Activated T-cell treated with anti-CD3 and anti-CD28 coated beads for 48 hours (primary cell): ENCODE measurements at places on chromosomes 11 and 22.

GRCh38 chr11:114131461-114131864, 72.0 kb downstream of the ZBTB16 start:
- no peak for DNase-seq

- DNase-seq = no peak
Measured at GRCh38 chr22:43889860-43890253, 2.0 kb downstream of the PNPLA5 start.

- peak; percentile 3 for DNase-seq
Measured at GRCh38 chr22:30695351-30695851, 727 bp downstream of the OSBP2 start.

DNA sequence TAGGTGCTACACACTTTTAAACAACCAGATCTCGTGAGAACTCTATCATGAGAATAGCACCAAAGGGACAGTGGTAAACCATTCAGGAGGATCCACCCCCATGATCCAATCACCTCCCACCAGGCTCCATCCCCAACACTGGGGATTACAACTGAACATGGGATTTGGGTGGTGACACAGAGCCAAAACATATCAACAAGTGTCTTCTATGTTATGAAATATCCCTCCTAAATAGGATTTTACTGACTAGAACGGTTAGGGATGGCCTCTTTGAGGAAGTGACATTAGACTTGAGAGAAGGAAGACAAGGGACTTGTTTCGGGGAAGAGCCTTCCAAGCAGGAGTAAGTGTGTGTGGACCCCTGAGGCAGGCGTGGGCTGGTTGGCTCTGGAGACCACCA, 11.9 kb upstream of the MRPL11 start:
- no peak for DNase-seq

GRCh38 chr11:69450064-69450856, 31.2 kb upstream of the LINC01488 start:
- no peak for DNase-seq

DNA sequence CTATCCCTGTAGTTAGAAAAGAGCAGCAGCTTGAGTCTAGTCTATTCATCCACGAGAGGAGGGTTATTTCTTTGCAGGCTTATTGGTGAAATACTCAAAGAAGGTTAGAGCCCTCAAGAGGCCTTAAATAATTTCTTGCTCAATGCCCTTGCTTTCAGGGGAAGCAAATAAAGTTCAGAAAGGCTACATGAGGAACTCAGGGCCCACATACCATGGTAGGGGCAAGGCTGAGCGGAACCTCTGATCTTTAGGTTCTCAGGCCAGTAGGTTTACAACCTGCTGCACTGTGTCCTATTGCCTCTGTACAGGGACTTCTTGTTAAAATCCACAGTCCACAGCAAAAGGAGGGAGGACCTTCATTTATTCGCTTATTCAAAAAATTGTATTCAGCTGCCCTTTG, 101.7 kb downstream of the ADAMTS15 start:
- DNase-seq = no peak

DNA sequence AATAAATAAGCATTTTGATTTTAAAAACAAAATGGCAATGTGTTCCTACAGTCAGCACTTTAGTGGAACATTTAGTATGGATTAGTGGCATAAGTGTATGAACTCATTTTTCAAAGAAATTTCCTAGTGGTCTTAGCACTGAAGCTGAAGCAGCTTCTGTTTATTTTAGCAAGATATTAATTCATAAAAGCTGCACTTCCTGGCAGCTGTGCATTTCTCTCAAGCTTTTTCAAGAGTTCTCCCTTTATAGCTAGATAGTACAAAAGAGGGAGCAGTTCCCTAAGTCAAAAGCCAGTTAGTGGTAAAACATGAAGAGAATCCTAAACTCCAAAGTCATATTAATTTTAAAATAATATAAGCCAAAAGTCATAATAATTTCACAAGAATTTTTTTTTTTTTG, 1036.0 kb upstream of the CCDC90B start:
- DNase-seq = no peak

DNA sequence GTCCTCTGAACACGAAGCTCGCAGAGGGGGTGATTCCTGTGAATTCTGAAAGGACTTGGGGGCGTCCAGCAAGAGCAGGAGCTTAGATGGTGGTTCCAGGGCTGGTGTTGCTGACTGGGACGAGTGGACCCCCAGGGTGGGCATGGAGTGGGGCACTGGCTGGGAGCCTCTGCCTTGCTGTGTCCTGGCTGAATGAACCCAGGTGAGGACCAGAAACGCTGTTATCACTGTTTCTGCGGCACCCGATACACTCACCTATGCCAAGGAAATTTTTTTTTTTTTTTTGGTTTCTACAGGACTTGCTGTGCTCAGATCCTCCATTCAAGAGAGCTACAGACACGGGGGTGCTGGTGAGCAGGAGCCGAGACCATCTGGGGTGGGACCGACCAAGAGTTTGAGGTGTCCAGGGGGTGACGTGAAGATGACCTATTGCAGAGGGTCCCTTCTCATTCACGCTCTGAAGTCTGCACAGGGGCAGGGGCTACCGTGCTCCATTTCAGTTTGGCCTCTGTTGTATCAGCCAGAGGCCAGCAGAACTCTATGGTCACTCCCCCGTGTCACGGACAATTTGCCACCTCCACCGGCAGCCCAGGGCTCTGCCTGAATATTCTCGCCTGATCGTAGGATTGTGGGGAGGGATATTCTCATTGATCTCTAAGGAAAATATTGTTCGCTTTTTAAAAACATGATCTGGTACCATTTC, 3.6 kb downstream of the SMIM38 start:
- no peak for DNase-seq

DNA sequence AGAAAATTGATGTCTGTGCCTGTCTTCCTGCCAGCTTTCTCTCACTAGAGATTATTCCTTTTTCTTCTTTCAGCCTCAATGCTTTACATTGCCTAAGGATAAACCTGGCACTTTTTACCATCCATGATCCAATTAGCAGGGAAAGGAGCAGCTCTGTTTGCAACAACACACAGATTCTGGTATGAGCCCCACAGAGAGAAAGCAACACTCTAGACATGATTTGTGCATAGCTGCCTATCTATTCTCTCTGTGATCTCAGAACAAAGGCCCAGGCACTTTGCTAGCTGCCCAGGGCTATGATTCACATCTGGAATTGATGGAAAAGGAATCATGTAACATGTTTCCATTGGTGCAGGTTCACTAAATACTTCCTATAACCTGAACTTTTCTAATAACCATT, 685.0 kb downstream of the ETS1 start:
- DNase-seq = no peak

DNA sequence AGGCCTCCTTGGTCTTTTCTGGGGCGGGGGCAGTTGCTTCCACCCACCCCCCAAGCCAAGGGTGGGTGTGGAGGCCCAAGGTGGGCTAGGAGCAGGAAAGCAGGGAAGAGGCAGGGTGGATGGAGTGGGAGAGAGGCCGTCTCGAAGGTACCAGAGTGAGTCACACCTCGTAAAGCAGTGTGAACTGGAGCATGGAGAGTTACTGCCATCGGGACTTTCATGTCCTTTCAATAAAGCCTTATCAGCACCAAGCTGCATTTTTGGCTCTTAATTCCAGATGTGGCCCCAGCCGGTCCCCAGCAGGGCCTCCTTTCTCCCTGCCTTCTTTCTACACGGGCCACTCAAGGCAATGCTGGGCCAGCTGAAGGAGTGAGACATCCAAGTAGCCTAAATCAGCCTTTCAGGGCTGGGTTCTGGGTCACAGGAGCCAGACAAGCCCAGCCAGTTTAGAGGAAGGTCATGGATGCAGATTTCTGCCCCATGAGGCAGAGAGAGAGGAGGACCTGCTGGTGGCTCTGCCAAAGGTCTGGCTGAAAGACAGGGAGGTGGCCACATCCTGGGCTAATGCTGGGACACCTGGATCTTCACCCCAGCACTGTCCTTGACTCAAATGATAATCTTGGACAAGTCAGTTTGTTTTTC, 59.0 kb upstream of the CD82 start:
- no peak for DNase-seq

DNA sequence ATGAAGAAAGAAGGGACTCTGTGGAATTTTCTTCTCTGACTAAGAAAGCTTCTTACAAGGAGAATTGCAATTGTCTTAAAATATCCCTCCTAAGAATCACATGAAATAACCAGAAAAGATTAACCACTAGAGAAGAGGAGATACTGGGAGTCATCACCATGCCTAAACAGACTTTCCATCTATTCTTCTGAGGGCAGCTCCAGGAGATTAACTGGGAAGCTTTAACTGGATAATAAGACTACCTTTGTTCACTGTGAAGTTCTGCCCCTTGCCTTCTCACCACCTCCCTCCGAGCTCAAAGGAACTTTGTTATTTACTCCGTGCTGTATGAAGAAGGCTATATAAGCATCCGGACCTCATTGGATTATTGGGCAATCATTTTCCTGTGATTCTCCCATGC, 24.5 kb upstream of the MMP7 start:
- DNase-seq = no peak

GRCh38 chr11:34178209-34178821, 72.9 kb downstream of the NAT10 start:
- no peak for DNase-seq

GRCh38 chr11:92397221-92397755, 172.7 kb downstream of the FAT3 start:
- no peak for DNase-seq

DNA sequence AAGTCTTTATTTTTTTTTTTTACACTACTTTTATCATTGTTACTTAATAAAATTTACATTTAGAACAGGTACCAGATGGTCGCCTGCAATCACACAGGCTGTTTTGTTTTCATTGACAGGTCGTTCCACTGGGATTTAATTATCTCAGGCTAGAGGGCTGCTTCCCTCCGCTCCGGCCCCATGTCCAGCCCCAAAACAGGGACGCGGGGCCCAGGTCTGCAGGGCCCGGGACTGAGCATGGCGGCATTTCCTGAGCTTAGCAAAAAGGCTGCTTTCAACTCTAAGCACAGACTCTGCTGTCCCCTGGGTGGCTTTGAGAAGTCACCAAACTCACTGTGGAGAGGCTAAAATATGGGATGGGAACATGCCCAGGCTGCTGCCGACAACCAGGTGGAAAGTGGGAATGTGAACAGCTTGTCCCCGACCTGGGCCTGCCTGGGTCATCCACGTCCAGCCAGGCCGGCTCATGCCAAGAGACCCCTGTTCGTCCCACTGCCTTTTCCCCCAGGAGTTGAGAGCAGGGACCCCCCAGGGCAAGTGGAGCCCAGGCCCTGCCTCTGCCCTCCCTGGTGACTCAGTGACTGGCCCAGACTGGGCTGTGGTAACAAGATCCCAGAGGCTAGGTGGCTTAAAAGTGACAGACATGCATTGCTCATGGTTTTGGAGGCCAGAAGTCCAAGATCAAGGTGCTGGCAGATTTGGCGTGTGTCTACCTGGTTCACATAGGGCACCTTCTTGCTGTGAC, 150.0 kb downstream of the SHANK2 start:
- no peak for DNase-seq

- no peak for DNase-seq
Measured at GRCh38 chr11:132448334-132448995, 1078.0 kb downstream of the NTM start.

GRCh38 chr11:68651208-68651984, 32.9 kb upstream of the GAL start:
- DNase-seq = no peak

GRCh38 chr11:73648571-73649046, 2.2 kb downstream of the PLEKHB1 start:
- no peak for DNase-seq

DNA sequence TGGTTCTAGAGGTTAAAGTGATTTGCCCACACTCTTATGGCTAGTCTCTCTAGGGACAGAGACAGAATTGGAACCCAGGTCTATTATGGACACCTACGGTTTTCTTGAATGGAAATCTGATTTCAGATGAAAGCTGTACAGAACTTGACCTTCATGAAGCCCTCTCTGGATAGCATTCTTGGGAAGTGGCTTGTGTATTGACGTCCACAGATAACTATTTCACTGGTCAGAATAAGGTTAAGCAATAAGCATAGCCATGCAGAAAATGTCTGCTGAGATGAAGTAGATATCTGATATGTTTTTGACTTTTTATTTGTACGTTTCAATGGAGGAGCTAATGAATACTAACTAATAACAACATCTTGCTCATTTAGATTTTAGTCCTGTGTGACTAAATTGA, 1.1 kb downstream of the TLCD5 start:
- no peak for DNase-seq

DNA sequence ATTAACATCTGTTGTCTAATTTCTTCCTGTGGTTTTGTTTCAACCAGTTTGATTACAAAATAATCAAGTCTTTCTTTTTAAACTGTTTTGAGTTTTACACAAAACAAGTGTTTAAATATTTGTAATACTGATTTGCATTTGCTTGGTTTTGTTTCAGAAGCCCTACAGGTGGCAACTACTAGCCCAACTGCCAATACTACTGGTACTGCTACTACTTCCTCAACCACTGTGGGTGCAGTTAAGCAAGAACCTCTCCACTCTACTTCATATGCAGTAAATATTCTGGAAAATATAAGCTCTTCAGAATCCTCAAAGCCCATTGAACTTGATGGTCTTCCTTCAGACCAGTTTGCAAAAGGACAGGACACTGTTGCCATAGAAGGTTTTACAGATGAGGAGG, 61.1 kb downstream of the QSER1 start:
- DNase-seq = no peak

- no peak for DNase-seq
Measured at GRCh38 chr11:69449320-69450063, 32.0 kb upstream of the LINC01488 start.

DNA sequence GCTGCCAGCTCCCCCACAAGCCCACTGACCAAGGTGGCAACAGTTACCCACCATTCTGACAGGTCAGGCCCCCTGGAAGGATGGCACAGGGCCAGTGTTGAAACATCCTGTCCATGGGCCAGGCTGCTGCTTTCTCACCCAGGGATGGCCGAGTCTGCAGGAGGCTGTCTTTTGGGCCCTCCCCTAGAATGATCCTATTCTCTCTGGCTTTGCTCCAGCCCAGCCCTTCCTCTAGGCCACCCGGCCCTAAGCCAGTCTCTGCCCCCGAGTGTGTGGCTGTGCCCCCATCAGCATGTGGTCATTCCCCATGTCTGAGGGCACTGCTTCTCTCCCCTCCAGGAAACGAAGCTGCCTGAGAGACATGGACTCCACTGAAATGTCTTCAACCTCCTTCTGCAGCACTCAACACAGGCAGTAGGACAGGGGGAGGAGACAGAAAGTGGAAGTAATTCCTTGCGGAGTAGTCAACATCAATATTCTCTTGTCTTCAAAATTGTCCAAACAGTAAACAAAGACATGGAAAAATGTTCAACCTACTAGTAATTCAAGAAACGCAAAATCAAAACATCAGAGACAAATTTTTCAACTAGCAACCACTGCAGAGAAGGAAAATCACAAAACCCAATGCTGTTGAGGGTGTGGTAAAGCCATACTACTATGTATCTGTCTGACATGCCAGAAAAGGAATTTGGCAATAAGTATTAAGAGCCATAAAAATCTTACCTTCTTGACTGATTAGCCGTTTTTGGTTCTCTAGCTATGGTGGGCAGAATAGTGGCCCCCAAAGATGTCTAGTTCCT, 5.1 kb upstream of the SCARF2 start:
- DNase-seq = no peak

- DNase-seq = no peak
Measured at GRCh38 chr22:41334215-41334614, 32.9 kb downstream of the ZC3H7B start.

GRCh38 chr11:16678466-16679116, 59.9 kb upstream of the C11orf58 start:
- no peak for DNase-seq
